ENCODE measurements at places on chromosomes 11 and 22.

GRCh38 chr11:134532921-134533421, 120.9 kb upstream of the B3GAT1 start:
- DNase-seq, result no peak

- no peak for DNase-seq
Measured at GRCh38 chr11:5815534-5815933, 6.8 kb downstream of the OR52N2 start.

DNA sequence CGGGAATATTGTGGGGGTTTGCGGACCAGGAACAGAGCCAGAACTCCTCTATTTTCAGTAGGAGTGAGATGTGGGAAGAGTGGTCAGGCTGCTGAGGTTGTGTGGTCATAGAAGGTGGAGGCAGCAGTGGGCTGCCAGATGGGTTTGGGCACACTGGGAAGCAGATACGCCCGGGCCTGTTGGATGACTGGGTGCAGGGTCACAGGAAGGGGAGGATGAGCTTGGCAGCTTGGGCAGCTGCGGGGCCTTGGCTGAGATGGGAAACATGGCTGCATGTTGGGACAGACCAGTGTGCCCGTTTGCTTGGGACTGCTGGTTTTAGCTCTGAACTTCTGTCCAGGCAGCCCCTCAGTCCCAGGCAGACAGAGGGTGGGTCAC, 11.4 kb downstream of the SHANK3 start:
- no peak for DNase-seq

DNA sequence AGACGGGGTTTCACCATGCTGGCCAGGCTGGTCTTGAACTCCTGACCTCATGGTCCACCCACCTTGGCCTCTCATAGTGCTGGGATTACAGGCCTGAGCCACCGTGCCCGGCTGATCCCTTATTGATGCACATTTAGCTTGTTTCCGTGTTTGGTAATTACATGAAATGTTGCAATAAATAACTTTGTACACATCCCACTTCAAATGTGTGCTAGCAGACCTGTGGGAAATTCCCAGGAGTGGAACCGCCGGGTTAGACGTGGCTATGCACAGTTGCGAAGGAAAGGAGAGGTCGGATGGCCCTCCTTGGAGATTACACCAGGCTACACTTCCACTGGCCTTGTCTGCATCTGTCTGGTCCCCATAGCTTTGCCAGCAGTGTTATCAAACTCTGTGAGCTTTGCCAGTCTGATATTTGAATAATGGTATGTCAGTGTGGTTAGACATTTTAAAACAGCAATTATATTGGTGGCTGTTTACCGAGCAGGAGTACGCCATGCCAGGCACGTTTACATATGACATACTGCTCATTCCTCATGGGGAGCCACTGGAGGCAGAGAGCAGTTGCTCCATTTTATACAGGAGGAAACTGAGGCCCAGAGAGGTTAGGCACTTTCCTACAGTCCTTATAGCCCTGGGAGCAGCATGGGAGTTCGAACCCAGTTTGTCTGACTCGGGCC, 27.2 kb upstream of the SYT7 start:
- DNase-seq, result no peak

GRCh38 chr11:75539459-75540334, 14.0 kb upstream of the GDPD5 start:
- no peak for DNase-seq

DNA sequence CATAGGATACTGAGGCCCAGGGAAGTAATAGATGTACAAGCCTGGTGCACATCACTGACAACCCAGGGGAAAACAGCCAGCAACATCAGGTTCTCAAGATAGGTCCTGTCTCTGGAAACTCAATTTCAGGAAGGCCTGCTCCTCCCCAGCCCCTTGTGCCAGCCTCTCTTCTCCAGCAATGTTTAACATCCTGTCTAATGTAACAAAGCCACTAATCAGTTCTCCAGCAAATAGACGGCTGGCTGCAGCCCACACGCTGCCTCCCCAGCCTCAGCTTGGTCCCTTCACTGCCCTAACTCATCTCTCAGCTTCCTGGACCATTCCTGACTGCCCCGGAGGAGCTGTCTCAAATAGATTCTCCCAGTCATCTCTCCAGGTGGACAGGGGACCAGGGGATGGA, 37.8 kb downstream of the RPL27A start:
- DNase-seq, result peak; percentile 41

- no peak for DNase-seq
Measured at GRCh38 chr22:17369439-17370025, at the start of gene CECR2. CECR2 (plus strand) TSS chr22:17369460; CDS start chr22:17369784, 324 bp downstream.

GRCh38 chr11:88536616-88537265, 199.2 kb upstream of the CTSC start:
- DNase-seq, result no peak

GRCh38 chr11:11458485-11458884, 105.4 kb upstream of the CSNK2A3 start:
- no peak for DNase-seq

DNA sequence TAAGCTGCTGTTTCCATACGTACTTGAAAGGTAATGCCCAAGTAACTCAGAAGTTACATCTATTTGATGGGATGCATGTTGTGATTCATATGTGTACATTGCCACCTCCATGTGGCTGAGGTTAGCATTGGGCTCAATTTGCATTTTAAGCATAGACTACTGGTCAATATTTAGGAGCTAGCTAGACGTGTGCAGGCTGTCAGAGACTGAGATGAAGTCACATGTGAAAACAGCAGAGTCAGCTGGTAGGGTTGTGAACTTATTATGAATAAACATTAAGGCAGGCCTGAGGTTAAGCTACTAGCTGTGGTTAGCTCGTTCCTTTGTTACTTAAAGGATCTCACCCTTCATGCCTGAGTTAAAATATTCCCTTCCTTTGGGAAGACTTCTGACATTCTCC, 114.5 kb upstream of the MTNR1B start:
- no peak for DNase-seq

DNA sequence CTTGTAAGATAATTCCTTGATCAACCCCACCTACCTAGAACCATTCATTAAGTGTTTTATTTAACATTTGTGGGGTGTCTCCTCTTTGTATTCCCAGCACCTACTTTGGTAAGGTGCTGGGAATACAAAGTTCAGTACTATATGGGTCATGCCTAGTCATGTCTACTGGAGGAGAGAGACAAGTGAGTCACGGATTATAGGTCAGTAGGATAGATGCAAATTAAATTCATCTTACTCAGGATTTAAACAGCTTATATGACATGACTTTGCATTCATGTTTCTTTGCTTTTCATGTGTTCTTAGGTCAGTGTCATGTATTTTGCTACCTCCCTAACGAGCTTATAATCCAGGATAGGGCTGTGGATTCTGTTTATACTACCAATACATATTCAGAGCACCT, 3.4 kb upstream of the FADS1 start:
- peak; percentile 36 for DNase-seq

DNA sequence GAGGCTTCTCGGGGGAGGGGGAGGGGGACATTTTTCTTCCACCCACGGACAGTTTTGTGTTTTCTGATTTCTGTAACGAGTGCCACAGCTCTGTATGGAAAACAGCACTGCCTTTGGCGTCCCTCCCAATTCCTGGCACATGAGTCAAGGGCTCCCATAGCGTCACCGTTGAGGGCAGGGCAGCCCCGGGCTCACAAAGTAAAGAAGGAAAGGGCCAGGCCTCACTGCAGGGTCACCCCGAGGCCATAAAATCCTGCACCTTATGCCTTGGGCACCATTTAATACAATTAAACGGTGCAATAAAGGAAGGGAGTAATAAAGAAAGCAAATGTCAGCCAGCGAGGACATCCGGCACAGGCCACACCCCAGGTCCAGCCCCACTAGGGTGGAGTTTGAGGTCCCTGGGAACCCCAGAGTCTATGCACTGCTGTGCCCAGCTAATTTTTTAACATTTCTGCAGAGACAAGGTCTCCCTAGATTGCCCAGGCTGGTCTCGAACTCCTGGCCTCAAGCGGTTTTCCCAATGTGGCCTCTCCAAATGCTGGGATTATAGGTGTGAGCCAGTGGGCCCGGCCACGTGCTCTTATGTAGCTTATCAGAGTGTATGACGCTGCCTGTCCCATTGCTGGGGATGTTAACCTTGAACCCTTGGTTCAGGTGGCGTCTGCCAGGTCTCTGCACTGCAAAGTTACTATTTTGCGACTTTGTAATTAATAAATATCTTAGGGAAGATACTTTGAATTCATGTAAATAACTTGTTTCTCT, 13.6 kb upstream of the MUC2 start:
- peak; percentile 74 for DNase-seq

DNA sequence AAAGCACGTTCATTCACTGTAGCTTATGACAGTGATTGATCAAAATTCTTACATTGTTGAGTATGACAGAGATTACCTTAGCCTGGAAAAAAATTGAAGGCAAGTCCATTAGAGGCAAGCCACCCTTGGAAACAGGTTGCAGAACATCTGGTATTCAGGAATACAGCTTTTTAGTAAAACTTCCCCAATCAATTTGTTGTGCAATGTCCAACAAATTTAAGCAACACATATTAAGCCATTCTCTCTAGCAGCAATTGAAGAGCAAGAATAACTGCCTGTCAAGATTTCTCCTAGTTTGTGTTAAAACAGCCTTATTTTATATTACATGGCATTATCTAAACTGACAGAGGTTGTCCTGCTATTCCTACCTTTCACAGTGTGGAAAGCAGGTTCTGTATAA, 37.0 kb downstream of the BCL2L13 start:
- no peak for DNase-seq

DNA sequence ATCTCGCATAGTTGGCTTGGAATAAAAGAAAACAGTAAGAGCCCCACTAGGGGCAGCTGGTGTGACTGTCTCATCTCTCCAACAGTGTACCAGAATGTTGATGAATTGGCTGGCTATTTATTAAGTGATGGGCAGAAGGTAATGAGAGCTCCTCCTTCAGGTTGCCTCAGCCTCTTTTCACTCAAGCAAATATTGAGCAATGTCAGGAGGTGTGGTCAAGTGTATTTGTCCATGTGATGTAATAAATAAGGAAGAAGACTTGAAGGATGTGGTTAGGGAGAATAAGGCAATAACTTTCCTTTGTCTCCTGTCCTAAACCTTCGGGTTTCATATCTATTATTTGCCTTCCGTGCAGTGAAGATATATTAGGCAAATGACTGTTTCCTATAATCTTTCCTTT, at the start of gene TCN1:
TCN1 (minus strand) TSS at position 91 of the 400 bp plus-strand sequence; CDS start at position 74, 17 bp downstream.
- DNase-seq, result no peak

- no peak for DNase-seq
Measured at GRCh38 chr11:1148752-1149180, 9.0 kb upstream of the MUC5AC start.

DNA sequence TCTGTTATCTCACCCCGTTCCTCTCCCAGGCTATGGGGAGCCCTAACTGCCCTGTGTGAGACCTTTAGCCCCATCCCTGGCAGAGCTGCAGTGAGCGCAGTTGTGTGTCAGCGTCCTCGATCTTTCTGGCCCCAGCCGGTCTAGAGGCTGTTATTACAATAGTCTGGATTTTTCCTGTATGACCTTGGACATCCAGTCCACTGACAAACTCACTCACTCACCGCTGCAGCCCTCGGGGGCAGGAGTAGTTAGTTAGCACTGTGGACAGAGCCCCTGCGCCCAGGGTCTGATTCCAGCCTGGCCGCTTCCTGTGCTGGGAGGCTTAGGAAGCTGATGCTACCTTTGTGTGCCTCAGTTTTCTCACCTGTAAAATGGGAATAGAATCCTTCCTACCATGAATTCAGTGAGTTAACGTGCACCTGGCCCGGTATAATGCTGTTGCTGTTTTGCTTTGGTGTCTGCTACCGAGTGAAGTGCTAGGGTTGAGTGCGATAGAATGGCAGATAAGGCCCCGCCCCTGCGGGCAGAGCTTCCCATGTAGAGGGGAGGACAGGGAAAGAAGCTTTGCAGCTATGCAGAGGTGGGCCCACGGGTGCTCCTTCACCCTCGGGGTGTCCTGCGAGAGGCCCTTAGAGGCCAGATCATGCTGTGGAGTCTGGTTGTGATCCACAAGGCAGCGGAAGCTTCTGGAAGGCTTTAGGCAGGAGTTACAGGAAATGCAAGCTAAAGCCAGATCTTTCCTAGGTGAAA, 3.0 kb downstream of the LRP5 start:
- DNase-seq, result no peak

- DNase-seq, result no peak
Measured at GRCh38 chr11:114151631-114152030, 92.1 kb downstream of the ZBTB16 start.

DNA sequence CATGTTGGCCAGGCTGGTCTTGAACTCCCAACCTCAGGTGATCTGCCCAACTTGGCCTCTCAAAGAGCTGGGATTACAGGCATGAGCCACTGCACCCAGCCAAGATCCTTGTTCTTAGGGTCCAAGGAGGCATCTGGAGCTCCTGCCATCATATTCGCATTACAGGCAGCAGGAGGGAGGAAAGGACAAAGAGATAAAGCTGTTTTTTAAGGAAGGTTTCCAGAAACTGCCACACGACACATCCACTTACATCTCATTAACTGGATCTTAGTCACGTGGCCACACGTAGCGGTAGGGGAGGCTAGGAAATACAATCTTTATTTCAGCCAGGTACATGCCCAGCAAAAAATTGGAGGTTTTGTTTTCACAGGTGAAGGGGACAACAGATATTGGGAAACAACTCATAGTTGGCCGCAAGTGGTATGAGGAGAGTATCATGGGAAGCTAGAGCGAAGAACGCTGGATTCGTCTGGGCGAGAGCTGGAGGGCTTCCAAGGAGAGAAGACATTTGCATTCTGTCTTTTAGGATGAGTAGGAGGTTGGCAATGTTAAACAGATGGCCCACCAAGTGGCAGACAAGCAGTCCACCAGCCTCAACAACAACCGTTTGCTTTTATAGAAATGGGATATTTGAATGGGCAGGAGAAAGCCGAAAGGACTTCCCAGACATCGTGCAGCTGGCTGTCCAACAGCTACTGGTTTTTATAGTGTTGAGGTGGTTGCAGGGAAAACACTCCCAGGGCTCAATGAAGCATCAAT, 39.2 kb upstream of the DMC1 start:
- DNase-seq, result no peak

- no peak for DNase-seq
Measured at GRCh38 chr11:110728883-110729282, 16.6 kb upstream of the ARHGAP20 start.

GRCh38 chr22:19480173-19480568, 451 bp downstream of the CDC45 start:
- no peak for DNase-seq

GRCh38 chr11:109783840-109784239, 309.4 kb upstream of the ZC3H12C start:
- DNase-seq, result no peak

DNA sequence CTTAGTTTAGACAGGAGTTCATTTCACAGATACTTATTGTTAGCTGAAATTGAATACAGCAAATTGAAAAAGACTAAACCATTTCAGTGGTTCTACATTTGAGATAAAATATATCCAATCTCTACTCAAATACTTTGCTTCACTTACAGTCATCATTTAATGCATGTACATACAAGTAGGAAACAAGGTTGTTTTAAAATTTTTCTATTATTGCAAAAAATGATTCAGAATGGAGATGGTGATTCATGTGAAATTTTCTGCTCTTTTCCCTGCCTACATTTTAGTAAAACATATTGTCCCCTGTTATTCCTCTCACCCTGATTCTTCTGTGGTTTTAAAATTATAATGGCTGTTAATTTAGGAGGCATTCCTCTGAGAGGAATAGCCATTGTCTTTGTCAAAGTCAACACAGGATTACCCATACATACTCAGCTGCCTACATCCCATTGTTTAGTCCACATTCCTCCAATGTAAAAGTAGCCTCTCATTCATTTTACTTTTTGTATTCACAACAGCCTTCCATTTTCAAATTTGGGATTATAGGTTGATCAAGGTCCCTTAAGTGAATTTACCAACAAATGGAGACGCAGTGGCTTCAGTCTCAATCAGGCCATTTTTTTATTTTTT, 60.1 kb downstream of the TRPC6 start:
- no peak for DNase-seq

All from fibroblast of skin of back (primary cell).